ENCODE measurements at places on chromosomes 12 and 14.

DNA sequence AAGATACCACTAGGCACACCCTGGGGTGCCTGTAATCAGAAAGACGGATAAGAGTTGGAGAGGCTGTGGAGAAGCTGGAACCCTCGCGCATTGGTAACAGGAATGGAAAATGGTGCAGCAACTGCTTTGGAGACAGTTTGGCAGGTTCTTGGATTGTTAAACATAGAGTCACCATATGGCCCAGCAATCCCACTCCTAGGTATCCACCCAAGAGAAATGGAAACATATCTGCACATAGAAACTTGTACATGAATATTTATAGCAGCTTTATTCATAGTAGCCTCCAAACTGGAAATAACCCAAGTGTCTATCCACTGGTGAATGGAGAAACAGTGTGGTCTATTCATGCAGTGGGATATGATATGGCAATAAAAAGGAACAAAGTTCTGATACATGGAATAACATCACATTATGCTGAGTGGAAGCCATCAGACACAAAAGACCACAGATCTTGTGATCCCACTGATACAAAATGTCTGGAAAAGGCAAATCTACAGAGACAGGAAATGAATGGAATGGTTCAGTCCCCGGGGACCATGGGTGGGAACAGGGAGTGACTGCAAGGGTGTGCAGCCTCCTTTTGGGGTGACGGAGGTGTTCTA lies 45.4 kb downstream of the JAG2 start:
- no peak for DNase-seq

GRCh38 chr12:52239767-52240166 lies 6.7 kb downstream of the KRT7 start:
- no peak for DNase-seq

GRCh38 chr14:32662211-32662610 lies 276.5 kb upstream of the NPAS3 start:
- no peak for DNase-seq

DNA sequence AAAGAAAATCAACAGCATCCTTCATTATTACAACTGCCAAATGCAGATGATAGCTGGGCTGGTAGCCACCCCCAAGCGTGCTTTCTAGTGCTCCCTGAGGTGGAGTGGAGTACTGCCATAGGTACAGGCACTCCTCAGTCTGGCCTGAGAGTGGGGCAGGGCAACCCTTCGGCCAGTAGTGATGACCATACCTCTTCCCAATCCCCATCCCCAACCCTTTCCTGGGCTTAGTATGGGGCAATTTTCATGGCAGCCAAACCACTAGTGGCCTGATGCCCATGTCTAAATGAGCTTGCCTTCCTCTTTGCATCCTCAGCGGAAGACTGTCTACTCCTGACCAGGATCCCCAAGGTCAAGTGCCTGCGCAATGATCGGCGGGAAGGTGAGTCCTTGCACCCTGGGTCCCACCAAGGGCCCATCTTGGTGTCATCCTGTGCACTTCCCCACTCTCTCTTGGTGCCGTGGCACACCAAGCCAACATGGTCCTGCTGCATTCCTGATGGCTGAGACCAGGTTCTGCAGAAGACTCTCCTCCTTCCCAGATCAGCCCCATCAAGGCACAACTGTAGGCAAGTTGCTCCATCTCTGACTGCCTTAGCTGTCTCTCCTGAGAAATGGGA lies 65.8 kb downstream of the GALNT16 start:
- no peak for DNase-seq

- DNase-seq: no peak
Measured at GRCh38 chr12:46303039-46303666, 34.3 kb upstream of the SLC38A1 start.

GRCh38 chr12:132604151-132604618 lies 6.2 kb downstream of the LRCOL1 start:
- DNase-seq: no peak

GRCh38 chr12:51593021-51593420 lies 2.0 kb downstream of the SCN8A start:
- DNase-seq: no peak

DNA sequence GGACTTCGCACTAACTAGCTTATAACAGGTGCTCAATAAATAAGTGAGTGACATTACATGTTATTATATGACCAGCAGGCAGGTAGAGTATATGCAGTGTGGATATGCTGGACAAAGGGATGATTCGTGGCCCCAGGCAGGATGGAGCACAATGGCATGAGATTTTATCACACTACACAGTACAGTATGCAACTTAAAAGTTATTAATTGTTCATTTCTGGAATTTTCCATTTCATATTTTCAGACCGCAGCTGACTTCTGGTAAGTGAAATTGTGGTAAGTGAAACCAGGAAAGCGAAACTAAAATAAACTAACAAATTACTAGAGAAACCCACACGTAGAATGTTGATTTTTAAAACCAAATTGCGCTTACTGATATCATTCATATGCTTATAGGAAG lies 3.3 kb downstream of the PARP11 start:
- no peak for DNase-seq

GRCh38 chr14:51167587-51168214 lies 72.3 kb upstream of the TMX1 start:
- DNase-seq: no peak

DNA sequence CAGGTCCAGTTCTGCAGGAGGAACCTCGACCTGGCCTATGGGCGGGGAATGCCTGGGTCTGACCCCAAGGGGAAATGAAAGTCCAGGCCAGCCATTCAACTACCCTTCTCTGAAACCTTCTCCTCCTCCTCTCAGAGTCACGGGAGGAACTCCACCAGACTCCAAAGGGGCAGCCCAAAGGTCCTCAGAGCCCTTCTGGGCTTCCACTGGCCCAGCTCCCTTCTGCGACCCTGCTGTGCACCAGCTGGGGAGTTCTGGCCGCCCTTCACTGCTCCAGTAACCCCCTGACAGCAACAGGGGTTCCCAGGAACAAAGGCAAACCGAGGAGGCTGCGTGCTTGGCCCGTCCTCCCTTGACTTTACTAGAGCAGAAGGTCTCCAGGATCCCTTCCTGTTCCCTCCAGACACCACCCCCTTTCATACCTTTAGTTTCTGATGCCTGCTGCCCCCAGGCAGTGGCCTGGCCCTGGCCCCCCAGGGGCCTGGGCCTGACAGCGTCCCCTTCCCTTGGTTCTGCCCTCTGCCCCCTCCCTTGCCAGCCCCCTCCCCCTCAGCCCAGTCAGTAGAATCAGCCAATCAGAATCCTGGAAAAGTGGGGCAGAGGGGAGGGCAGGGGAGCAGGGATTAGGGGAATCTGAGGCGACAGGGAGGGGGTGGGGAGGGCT lies 850 bp upstream of the ZNF385A start:
- peak; percentile 30 for DNase-seq

DNA sequence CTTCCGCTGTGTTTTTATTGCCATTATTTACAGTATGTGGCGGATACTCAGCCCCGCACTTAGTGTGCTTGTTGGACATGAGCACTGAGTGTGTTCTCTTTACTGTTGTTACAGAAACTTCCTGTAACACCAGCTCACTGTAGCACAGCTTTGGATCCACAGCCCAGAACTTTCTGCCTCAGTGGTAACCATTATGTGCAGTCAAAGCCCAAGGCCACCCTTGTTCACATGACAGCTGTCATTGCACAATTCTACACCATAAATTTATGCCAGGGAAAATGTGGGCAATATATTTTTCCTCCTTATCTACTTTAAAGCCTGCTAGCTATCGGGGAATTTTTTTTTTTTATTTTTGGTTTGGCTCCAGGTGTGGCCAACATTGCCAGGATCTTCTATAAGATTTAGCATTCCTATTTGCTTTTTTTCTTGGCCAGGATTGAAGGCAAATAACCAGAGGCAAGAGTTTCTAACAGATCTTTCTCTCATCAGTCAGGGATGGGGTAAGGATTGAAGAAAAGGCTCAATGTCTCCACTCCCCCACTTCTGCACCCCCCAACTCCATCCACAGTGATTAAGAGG lies 176.0 kb upstream of the PELI2 start:
- no peak for DNase-seq

DNA sequence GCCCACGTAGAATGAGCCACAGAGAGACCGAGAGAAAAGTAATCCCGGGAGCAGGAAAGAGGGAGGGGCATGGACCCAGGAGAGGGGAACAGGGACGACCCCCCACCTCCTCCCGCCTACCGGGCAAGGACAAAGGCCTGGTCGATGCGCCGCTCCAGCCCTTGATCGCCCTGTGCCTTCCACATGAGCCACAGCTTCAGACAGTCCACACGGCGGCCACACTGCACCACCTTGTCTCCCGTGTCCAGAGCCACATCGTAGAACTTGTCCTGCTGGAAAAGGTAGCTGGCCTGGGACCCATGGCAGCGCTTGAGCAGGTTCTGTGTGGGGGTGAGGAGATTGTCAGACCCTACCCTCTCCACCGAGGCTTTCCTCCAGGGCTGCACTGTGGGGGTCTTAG lies 20.5 kb upstream of the ZNF740 start:
- DNase-seq: no peak

DNA sequence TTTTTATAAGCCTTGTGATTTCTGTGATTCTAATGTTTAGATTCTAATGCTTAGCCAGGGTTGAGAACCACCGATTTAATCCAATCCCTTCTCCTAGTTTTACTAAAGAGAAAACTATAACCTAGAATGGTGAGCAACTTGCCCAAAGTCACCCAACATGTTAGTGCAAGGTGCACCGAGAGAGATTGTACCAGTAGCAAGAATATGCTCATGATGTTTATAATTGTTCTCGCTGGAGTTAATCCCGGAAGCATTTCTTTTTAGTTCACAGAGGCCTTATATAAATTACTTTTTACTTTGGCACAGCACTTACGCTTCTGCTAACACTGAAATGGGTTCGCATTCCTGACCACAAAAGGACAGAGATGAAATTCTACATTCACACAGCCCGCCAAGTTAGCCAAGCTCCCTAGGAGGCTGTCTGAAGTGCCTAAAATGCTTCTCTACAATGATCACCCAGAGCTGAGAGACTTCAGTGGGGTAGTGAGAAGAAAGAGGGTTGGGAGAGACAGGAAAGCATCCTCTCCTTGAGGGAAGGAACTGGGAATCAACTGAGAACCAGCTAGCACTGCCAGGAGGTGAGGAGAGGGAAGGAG lies 579 bp upstream of the BLOC1S1 start:
- DNase-seq: no peak

GRCh38 chr12:130098301-130099005 lies 63.8 kb upstream of the FZD10 start:
- DNase-seq: no peak

DNA sequence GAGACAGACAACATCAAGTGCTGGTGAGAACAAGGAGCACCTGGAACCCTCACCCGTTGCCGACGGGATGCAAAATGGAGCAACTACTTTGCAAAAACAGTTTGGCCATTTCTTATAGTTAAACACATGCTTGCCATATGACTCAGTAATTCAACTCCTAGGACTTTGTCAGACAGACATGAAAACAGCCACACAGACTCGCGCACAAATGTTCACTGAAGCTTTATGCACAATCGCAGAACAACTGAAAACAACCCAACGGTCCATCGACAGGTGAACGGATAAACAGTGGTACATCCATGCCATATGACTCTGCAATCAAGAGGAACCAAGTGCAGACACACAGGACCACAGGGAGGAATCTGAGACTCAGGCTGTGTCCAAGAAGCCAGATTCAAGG lies 30.8 kb downstream of the NCOR2 start:
- DNase-seq: no peak

GRCh38 chr14:75445236-75445635 lies 17.4 kb downstream of the JDP2 start:
- DNase-seq: no peak

GRCh38 chr14:99157246-99157645 lies 114.8 kb downstream of the BCL11B start:
- DNase-seq: no peak

- no peak for DNase-seq
Measured at GRCh38 chr12:14885718-14886221, at the start of gene MGP. MGP (minus strand) TSS chr12:14885854; CDS start chr12:14885791, 63 bp downstream.

DNA sequence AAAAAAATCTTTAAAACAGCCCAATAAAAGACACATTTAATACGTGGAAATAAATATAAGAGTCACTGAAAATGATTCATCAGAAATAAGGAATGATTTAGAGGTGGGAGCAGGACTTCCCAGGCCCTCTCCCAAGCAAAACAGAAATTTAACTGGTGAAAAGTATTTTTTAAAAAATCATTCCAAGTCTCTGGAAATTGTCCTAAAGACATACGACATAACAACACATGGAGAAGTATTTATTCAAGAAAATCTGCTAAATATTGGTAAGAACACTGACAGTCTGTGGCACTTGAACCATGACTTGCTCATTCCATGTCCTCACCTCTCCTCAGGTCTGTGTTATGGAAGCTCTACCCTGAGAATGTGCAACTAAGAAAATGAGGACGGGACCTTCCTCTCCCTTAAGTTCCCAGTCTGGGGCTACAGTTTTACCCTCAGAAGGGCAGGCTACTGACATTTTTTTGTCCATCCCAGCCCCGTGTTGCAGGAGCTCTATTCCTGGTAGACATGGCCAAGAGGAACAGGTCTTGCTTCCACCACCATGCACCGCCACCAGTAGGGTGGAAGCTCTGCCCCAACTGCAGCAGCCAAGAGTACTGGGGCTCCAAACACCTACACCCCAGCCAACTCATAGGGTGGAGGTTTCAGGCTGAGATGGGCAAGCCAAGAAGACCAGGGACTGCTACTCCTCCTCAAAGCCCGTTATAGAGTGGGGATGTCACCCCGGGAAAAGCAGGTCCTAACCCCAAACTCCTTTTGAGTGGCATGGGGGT lies 193.0 kb downstream of the CRADD start:
- no peak for DNase-seq

GRCh38 chr12:99600388-99600787 lies 47.2 kb upstream of the GARIN6 start:
- DNase-seq: no peak

DNA sequence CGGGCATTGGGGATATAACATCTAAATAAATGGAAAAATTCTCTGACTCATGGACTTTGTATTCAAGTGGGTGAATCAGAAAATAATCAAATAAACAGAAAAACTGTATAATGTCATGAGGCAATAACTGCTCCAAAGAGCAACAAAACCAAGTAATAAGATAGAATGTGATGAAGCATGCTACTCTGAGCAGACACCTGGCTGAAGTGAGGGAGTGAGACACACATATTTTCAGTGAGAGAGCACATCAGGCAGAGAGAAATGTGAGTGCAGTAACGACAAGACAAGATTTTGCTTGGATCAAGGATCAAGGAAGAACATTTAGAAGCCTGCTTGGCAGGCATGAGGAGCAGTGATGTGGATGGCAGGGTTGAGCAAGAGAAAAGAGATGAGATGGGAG lies 75.8 kb upstream of the CCDC91 start:
- DNase-seq: no peak

DNA sequence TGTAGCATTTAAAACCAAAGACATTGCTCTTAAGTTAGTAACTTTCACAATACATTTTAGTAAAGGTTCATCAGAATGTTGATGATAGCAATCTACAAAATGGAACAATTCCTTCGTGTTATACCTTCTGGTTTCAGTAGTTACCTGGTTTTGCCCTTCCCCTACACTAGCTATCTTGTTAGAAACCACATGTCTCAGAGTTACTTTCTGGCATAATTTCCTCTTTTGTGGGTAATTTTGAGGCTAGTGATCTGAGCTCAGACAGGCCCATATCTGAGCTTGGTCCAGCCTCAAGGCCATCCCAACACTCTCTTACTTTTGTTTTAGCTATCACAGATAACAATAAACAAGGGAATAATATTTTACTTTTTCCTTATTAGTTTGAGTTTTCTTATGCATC lies 196.9 kb downstream of the KITLG start:
- DNase-seq: no peak

All from hypothalamus (tissue), 51 donors.